ENCODE measurements at places on chromosomes 16 and 17.
A peak's percentile ranks its signal among the peaks of the same experiment; 100 is the strongest.

DNA sequence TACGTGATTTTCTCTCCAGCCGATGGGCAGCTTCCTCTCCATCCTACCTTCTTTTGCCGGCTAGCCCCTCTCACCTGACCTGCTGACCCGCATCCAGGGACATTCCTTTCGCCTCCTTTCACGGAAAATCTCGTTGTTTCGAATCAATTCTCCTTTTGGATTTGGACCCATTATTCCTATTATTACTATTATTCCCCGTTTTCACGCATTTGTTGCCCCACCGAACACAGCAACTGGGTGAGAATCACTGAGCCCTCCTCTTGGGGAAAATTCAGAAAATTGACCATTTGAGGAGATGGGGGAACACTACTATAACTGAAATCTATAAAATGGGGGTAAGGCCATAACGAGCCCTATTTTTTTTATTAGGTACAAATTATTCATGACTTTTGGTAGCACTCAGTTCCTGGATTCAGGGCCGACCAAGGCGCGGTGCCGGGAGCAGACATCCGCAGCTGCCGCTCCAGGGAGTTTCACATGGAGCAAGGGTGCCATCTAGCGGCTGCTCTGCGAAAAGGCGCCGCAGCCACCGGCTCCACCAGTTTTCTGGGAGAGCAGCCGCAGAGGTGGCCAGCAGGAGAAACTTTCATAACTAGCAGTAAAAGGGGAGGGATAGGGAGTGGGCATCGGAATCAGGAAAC, 3.3 kb upstream of the HOXB8 start:
- peak; percentile 84 for DNase-seq

GRCh38 chr17:10616502-10617119, 40.5 kb downstream of the MYH3 start:
- DNase-seq, result peak; percentile 80

DNA sequence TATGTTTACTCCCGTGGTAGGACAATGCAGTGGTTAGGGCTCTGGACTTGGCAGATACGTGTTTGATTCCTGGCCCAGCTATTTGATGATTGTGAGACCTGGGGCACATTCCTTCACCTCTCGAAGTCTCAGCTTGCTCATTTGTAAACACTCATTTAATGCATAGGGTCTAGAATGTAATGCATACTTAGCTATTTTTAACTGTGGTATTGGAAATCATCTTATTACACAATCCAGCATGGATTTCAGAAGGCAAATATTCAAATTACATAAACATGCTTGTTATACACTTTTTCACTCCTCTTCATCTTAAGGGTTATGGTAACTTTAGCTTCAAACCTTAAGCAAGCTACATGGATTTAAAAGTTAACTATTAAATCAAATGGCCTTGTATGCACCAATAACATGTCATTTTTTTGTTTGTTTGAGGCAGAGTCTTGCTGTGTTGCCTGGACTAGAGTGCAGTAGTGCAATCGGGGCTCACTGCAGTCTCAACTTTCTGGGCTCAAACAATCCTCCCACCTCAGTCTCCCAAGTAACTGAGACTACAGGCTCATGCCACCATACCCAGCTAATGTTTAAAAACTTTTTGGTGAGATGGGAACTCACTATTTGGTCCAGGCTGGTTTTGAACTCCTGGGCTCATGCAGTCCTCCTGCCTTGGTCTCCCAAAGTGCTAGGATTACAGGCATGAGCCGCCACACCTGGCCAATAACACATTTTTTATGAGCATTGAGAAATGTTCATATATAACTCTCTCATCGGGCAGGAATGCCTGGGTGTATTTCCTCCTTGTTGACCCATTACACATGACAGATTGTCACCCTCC, 52.5 kb downstream of the VAT1L start:
- DNase-seq, result no peak

DNA sequence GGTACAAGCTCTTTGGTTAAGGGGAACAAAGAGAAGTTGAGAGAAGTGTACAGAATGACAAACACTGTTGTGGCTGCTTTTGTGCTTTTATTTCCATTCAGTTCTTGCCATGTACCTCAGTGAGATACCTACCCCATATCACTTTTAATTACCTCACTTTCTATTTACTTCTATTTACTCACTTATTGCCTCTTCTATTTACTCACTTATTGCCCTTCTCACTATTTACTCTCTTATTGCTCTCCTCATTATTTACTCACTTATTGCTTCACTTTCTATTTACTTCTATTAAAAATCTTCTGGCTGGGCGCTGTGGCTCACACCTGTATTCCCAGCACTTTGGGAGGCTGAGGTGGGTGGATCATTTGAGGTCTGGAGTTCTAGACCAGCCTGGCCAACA, 41.9 kb downstream of the MBTD1 start:
- DNase-seq, result no peak

DNA sequence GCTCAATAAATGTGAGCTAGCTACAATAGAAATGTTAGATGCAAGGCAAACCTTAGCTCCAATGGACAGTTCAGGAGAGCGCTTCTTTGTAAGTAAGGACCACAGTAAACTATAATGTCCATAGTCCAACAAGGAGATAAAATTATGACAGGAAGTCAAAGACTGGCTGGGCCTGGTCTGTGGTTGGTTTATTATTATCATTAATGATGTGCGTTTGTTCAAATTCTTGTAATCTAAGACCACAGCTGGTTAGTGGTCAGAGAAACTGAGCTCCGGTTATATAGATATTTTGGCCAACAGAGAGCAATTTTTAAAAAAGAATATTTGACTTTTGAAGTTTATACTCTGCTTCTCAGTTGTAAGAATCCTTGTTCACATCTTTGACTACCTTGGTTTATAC, 4.7 kb upstream of the CMTM2 start:
- DNase-seq, result no peak

- no peak for DNase-seq
Measured at GRCh38 chr17:33328129-33328528, 35.0 kb upstream of the ASIC2 start.

- DNase-seq, result no peak
Measured at GRCh38 chr17:74295625-74296547, 21.9 kb downstream of the DNAI2 start.

GRCh38 chr17:78433013-78433727, 54.7 kb downstream of the PGS1 start:
- DNase-seq, result no peak

- DNase-seq, result no peak
Measured at GRCh38 chr16:52257534-52257933, 289.4 kb downstream of the TOX3 start.

- DNase-seq, result no peak
Measured at GRCh38 chr17:81063106-81064093, 28.4 kb downstream of the BAIAP2 start.

DNA sequence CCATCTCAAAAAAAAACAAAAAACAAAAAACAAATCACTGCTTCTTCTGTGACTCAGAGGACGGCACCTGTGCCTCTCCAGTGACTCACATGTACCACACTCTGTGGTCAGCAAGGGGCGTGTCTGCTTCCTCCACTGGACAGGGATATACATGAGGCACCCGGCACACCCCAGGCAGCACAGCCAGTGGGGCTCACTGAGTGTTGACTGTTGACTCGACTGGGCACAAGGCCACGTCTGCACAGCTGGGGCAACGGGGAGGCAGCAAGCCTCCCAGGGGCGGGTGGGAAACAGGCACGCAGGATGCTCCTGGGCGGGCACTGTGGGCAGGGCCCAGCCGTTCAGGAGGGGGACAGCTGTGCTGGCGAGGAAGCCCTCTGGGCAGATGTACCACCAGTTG, 64.1 kb downstream of the TIMM22 start:
- DNase-seq, result peak; percentile 68

GRCh38 chr17:50918933-50919296, 52.8 kb upstream of the TOB1 start:
- DNase-seq, result peak; percentile 41

GRCh38 chr17:27593232-27593856, 37.6 kb upstream of the LGALS9 start:
- DNase-seq, result no peak

DNA sequence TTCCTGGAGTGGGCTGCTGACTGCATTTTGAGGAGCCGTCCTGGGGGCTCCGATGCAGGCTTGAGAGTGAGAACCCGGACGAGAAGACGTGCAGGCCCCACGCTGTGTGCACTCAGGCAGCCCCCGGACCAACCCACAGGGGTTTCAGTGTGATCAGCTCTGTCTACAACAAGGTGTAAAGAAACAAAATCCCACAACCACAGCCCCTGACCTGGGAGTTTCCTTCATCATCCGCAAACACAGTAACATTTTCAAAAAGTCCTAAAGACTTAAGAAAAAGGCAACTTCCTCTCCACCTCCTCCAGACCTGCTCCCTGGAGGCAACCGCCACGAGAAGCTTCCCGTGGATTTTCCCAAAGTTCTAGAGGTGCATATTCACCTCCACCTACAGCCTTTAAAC, 15.4 kb upstream of the MEAK7 start:
- DNase-seq, result peak; percentile 35

All from activated CD4-positive, alpha-beta T cell treated with anti-CD3 and anti-CD28 coated beads, Interleukin-10, Interleukin-2, amounts not matched to agents 100 ng/mL and 50 ng/mL, durations not matched to agents 16 hours and 8 hours (primary cell).